Stimulated activated CD4-positive, alpha-beta T cell treated with anti-CD3 and anti-CD28 coated beads, TNF-alpha, amount 100 ng/mL, for 4 hours (primary cell): ENCODE measurements at places on chromosomes 12 and 14.
A peak's percentile ranks its signal among the peaks of the same experiment; 100 is the strongest.

DNA sequence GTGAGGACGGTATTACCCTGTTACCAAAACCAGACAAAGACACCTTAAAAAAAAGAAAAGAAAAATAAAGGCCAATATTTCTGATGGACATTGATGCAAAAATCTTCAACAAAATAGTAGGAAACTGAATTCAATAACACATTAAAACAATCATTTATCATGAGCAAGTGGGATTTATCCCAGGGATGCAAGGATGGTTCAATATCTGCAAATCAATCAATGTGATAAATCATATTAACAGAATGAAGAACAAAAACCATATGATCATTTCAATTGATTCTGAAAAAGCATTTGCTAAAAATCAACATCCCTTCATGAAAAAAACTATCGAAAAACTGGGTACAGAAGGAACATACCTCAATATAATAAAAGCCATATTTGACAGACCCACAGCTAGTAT, 32.3 kb upstream of the ATP2B1 start:
- no peak for DNase-seq

DNA sequence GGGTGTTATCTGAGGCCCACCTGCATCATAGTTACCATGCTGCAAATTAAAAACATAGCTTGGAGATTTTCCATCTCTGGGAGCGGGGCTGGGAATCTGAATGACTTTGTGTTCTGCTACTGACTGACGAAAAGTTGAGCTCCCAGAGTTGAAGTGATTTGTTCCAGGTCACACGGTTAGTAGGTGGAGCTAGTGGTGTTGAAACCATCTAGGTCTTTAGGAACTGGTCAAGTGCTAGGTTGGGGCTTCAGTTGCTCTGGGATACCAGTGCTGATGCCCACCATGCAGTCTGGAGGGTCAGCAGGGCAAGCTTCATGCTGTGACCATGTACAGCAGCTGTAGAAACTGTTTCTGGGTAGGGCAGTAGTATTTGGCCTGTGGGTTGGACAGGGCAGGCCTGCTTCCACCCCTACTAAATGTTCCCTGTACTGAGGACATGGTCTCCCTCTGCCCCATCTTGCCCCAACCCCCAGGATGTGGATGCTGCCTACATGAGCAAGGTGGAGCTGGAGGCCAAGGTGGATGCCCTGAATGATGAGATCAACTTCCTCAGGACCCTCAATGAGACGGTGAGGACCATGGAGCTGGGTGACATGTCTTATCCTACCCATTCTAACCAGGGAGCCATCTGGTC, 5.3 kb downstream of the KRT7 start:
- DNase-seq, result no peak

DNA sequence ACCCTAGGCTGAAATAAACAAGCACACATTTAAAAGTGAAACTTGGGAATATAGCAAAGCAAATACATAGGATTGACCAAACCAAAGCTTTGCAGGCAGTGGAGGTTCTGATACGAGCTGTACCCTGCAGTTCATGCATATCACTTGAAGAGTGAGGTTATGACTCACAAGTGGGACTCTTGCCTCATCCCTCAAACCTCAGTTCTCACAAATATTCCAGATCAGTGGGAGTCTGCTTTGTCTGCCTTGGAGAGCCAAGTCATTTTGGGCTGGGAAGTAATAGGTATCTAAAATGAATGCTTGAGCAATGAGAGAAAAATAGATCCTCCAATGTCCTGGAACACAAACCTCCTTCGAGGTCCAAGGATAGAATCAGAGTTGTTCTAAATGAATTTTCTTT, 116.4 kb downstream of the LRIG3 start:
- DNase-seq, result no peak

- DNase-seq, result no peak
Measured at GRCh38 chr12:117356048-117356447, 5.4 kb downstream of the NOS1 start.

DNA sequence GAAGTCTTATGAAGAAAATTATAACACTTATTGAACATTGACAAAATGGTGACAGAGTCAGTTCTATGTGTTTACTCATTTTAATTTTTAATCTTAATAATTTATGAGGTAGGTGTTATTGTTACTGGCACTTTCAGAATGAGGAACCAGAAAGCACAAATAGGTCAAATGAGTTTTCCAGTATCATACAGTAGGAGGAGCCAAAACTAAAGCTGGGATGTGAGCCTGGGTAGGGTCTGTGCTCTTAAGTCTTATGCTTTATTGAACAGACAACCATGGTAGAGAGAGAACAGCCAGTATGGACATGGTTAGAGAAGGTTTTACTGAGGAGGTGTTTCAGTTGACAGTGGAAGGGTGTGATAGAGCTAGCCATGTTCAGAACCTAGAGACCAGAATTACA, 775.7 kb downstream of the TMTC2 start:
- DNase-seq, result no peak

DNA sequence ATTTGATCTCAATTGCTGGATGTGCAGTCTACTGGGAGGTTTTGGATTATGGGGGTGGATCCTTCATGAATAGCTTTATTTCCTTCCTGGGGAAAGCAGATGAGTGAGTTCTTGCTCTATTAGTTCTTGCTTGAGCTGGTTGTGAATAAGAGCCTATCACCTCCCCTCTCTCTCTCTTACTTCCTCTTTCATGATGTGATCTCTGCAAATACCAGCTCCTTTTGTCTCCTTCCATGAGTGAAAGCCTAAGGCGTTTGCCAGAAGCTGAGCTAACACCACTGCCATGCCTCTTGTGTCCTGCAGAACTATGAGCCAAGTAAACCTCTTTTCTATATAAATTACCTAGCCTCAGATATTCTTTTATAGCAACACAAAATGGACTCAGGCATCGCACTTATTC, 302.7 kb downstream of the CCER1 start:
- no peak for DNase-seq

GRCh38 chr14:104004849-104005248, 62.5 kb upstream of the RD3L start:
- no peak for DNase-seq

GRCh38 chr14:42862114-42862513, 1255.4 kb downstream of the LRFN5 start:
- DNase-seq, result no peak

DNA sequence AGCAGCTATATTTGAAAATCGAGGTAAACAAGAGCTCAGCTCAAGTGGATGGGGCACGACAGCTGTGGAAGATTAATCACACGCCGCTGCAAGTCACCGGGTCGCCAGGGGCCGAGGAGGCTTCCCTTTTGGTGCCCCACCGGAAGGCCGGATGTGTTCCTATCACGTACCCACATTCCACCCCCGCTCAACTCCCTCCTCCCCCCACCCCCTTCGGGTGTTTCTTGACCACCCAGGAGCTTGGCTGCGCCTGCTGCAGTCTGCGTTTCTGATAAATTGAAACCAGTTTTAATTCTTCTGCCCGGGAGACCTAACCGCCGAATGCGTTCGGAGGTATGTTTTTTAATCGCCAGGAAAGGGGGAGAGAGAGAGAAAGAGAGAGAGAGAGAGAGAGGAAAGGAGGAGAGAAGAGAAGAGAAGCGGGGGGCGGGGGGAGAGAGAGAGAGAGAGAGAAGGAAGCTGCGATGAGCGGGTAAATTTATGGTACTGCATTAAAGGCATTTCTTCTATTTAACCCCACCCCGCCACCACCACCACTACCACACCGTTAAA, 1.8 kb downstream of the SLC8A3 start:
- no peak for DNase-seq

- no peak for DNase-seq
Measured at GRCh38 chr12:113273053-113273725, 51.9 kb downstream of the TPCN1 start.

- DNase-seq, result no peak
Measured at GRCh38 chr12:93808169-93808899, 131.2 kb downstream of the CRADD start.

GRCh38 chr14:71752111-71752738, 180.0 kb upstream of the RGS6 start:
- DNase-seq, result no peak

DNA sequence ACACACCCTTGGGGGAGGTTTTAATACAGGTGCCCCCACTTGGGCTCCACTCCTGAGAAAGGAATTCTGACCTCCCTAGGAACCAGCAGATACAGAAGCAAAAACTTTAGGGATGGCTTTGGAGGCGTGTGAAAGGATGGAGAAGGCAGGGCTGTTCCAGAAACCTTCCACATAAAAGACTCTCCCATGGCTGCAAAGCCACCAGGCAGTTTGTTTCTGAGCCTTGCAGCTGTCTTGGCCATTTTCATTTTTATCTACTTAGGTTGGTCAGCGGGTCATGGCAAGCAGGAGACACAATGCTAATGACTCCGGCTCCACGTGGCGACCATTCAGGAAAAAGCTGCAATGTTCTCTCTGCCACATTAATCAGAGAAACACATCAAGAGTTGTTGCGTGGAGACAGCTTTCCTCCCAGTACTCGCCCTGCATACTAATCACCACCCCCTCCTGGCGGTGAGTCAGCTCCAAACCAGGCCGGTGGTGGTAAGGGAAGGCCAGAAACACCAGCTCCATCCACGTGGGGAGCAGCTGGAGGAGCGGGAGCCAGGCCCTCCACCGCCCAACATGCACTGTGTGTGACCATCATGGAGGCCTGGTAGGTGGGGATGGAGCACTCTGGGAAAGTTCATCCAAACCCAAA, 30.9 kb upstream of the IRF2BPL start:
- DNase-seq, result peak; percentile 21

DNA sequence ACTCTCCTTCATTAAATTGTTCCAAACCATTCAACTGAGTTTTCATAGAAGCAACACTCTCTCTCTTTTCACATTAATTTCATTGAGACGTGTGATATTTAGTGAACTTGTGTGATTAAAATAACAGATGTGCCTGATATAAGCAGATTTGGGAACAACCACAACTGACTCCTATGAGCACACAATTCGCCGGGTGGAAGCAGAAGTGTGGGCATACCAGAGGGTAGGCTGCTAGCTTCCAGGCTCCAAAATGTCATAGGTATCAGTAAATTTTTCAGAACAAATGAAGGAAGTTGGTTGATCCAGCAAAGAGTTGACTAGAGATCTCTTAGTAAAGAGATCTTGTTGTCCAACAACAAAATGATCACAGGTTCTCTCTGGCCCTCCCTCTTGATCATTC, 429.7 kb downstream of the DPF3 start:
- no peak for DNase-seq

GRCh38 chr12:13941258-13942249, 39.8 kb downstream of the GRIN2B start:
- no peak for DNase-seq

DNA sequence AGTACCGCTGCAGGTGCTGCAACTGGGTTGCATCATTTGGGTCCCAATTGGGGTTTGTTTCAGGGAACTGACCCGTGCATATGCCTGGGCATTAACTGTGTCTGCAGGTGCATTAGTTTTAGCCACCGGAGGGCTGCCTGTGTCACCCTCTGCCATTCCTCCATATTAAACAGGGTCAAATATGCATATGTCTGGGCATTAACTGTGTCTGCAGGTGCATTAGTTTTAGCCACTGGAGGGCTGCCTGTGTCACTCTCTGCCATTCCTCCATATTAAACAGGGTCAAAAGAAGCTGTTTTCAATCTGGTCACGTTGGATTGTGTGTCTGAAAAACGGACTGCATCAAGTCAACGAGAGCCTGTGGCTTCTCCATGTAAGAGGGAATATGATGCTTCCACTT, 1317.0 kb downstream of the TMEM121 start:
- no peak for DNase-seq

GRCh38 chr12:54935235-54935951, 49.2 kb downstream of the TESPA1 start:
- DNase-seq, result peak; percentile 24

DNA sequence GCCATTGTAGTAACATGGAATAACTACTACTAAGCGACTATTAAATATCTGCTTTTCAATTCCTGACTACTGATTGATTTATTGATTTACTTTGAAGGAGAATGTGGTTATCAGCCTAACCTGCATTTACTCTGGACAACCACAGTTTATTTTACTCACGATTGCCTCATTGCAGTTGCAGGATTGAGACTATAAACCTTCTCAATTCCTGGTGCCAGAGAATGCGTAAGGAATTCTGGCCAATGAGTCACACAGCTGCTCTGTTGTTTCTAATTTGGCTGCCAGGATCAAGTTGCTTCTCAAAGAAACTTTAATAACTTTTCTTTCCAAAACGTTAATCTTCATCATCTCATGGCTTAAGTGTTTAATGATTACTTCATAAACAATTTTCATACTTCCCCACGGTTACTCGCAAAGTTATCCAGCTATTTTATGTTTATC, 13.1 kb upstream of the TMTC1 start:
- DNase-seq, result no peak

DNA sequence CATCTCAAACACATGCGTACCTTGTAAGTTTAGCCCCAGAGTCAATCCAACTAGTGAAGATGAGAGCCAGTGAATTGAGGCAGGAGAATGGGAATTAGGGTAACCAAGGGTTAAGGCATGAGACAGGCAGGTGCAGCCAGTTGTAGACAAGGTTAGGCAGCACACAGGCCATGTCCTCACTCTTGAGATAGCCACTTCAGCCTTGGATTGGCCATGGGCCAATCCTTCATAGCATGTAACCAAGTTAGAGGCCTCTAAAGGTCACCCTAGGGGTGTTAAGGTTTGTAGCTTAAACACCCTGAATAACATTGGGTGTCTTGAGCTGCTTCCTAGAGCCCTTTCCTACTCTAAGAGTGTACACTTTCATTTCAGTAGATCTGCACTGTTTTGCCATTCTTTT, 208.2 kb upstream of the RBM19 start:
- no peak for DNase-seq

DNA sequence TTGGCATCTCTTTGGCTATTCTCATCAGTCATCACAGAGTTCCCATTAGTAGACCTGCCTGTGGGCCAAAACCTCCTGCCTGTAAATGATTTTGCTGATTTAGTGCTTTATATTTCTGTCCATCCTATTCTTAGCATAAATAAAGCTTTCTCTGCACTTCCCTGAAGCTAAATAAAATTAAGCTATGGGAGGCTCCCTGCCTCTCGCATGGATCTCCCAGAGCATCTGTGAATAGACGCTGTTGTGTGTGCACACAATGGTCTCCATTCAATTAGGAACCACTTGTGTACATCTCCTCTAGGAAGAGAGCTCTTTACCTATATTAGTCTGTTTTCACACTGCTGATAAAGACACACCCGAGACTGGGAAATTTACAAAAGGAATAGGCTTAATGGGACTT, 80.4 kb downstream of the PPFIBP1 start:
- no peak for DNase-seq

DNA sequence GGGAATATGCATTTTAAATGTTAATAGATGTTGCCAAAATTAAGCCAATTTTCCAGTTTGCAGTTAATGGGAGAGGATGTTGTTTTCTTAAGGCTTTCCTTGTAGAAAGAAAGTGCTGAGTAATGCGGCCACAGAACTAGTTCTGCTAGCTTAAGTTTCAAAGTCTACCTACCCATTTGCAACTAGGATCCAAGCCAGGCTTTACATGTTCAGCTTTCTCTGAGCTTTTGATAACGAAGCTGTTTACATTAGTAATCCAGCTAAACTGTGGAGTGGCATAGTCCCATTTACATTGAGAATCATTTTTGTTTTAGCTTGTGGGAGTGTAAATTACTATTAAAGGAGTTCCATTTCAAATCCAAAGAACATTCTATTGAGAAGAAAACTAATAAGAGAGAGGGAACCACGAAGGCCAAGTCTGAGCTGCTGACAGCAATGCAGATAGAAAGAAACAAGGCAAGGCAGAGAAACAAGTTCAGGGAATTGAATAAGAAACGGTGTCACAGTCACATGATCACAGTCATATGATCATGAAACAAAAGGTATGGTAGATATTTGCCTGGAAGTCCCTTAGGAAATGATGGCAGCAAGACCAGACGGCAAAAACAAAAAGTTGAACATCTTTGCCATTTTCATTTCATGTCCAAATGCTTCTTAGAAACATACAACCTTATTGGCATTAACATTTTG, 274.9 kb downstream of the PAWR start:
- DNase-seq, result no peak
